NCI-H446 treated with DMSO at 0.1 percent for 48 hours (cell line): ENCODE measurements at places on chromosomes 11 and 22.

DNA sequence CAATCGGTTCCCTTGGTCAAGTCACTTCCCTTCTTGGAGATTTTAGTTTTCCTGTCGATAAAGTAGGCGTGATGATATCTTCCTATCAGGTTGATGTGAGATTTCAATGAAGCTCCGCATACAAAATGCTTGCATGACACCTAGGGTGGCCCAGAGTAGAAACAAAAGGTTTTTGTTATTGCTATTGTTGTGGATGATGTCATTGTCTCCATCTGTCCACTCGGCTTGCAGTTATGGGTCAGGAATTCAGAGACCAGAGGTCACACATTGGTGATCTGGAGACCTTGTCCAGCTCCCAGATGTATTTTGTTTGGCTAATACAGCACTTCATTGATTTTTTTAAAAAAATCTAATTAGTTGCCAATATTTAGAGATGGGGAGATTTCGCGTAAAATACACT is 382.1 kb downstream of the MN1 start:
- DNase-seq = no peak

DNA sequence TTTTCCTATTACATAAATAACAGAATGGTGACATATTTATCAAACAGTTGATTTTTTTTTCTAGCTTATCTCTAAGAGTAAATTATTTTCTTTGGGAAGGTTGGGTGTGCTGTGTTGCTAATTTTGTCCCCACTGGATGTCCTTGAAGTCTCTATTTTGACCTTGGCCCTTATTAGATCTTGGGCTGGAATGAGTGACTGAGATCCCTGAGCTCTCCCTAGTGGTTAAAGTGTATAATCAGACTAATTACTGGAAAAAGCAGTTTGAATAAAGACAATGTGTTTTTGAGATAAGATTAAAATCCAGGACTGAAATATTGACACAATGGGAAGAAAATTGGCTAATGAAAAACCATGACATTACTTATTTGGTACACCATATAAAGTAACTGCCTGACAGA is 56.1 kb downstream of the AASDHPPT start:
- DNase-seq = no peak

- no peak for DNase-seq
Measured at GRCh38 chr11:74094393-74094792, 76.4 kb downstream of the C2CD3 start.

DNA sequence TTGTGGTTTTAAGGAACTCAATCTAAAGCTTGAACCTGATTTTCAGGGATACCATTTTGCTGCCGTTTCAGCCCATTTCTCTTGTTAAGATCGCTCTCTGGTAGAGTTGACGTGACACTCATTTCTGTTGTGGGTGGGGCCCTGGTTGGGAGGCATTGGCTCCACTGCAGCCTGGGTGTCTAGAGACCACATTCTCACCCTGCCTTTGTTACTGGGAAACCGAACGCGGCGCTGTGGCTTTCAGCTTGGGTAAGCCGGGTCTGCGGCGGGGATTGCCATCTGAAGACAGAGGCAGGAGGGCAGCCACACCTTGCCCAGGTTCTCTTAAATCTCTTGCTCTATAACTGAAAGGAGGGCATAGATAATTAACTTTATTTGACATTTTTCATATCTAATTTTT is 3.2 kb downstream of the EHF start:
- no peak for DNase-seq

DNA sequence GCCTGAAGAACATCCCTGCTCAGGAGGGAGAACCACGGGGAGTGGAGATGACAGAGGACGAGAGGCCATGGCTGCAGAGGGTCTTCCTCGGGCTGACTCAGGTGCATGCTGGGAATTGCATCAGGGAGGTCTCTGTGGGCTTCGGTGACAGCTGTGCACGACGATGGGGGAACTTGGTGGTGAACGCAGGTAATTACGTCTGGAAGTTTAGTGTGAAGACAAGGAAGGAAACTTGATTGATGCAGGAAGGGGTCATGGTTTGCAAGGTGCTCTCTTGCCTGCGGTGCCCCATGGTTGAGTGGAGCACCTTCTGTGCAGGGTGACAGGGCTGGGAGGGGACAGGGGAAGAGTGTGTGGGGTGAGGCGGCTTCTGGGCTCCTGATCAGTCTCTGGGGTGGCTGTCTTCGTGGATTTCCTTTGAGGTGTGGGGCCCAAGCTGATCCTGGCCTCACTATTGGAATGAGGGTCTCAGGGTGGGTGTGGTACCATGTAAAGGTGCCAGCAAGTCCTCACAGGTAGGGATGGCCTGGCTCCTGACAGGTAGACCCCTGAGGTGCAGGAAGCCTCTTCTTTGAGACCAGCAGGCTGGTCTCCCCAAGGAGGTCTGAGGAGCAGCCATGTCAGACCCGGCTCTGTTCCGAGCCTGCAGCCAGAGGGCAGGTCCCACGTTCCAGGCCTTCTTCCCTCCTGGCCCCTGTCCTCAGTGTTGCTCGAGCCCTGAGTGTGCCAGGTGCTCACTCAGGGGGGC is 1020.1 kb downstream of the TBC1D22A start:
- DNase-seq = no peak

DNA sequence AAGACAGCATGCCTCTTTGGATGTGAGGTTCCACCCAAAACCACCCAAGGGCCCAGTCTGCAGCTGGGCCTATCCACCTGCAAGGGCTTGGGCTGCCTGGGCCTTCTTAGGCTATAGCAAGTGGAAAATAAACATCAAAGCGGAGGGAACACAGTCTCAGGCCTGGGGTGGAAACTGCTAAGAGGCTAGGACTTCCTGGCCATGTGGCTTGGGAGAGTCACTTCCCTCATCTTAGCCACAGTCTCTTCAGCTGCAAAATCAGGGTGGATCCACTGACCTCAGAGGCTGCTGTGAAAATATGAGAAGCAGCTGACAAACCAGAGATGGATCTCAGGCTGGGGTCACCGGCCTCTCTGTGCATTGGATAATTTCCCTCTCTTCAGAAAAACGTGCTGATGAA is 30.6 kb upstream of the TFIP11 start:
- DNase-seq = no peak

DNA sequence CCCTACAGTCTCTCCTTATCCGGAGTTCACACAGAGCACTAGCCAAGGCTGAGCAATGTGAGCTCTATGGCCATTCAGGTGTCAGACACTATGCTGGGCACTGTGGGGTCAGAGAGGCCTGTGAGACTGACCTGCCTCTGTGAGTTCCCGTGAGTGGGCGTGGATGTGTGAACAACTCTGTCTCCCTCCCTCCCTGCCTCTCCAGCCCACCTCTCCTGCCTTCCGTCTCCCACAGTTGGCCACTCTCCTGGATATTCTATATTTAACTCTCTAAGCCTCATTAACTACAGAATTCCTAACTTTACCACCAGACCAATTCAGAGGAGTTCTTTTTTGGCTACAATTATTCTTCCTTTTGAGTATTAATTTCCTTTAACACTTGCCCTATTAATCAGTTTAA is 191.6 kb upstream of the NCAM1 start:
- no peak for DNase-seq

GRCh38 chr11:12754582-12755234 is 80.5 kb downstream of the TEAD1 start:
- DNase-seq = no peak

GRCh38 chr11:131748151-131749050 is 378.0 kb downstream of the NTM start:
- DNase-seq = no peak

- no peak for DNase-seq
Measured at GRCh38 chr22:39662686-39663052, 92.1 kb downstream of the CACNA1I start.

DNA sequence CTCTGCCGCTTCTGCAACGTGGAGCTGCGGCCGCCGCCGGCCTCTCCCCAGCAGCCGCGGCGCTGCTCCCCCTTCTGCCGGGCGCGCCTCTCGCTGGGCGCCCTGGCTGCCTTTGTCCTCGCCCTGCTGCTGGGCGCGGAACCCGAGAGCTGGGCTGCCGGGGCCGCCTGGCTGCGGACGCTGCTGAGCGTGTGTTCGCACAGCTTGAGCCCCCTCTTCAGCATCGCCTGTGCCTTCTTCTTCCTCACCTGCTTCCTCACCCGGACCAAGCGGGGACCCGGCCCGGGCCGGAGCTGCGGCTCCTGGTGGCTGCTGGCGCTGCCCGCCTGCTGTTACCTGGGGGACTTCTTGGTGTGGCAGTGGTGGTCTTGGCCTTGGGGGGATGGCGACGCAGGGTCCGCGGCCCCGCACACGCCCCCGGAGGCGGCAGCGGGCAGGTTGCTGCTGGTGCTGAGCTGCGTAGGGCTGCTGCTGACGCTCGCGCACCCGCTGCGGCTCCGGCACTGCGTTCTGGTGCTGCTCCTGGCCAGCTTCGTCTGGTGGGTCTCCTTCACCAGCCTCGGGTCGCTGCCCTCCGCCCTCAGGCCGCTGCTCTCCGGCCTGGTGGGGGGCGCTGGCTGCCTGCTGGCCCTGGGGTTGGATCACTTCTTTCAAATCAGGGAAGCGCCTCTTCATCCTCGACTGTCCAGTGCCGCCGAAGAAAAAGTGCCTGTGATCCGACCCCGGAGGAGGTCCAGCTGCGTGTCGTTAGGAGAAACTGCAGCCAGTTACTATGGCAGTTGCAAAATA is 816 bp downstream of the PDE3B start:
- no peak for DNase-seq

DNA sequence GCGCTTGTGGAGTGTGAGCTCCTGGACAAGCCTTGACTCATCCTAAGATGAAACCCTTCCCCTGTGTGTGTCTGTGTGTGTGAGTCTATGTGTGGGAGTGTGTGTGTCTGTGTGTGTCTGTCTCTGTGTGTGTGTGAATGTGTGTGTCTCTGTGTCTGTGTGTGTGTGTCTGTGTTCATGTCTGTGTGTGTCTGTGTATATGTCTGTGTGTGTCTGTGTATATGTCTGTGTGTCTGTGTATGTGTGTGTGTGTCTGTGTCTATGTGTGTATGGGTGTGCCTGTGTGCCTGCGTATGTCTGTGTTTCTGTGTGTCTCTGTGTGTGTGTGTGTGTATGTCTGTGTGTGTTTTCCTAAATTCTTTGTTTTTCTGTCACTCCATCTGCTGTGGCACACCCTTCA is 48.7 kb downstream of the RPS6KA4 start:
- DNase-seq = no peak

DNA sequence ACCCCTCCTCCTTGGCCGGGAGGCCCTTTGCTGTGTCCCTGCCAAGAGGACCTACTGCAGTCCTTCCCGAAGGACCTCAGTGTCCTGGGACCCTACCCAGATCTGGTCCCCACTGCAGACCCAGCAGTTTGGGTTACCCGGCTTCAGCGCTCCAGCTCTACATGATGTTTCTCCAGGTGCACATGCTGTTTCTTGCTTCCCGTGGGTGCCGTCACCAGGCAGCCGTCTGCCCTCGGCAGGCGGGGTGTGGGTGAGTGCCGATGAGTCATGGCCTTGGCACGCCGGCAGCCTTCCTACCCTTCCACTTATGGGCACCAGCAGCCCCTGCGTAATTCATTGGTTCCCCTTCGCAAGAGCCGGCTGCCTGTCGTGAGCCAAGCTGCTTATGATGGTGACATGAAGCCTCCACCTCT is 101.8 kb downstream of the BCR start:
- DNase-seq = peak; percentile 76

DNA sequence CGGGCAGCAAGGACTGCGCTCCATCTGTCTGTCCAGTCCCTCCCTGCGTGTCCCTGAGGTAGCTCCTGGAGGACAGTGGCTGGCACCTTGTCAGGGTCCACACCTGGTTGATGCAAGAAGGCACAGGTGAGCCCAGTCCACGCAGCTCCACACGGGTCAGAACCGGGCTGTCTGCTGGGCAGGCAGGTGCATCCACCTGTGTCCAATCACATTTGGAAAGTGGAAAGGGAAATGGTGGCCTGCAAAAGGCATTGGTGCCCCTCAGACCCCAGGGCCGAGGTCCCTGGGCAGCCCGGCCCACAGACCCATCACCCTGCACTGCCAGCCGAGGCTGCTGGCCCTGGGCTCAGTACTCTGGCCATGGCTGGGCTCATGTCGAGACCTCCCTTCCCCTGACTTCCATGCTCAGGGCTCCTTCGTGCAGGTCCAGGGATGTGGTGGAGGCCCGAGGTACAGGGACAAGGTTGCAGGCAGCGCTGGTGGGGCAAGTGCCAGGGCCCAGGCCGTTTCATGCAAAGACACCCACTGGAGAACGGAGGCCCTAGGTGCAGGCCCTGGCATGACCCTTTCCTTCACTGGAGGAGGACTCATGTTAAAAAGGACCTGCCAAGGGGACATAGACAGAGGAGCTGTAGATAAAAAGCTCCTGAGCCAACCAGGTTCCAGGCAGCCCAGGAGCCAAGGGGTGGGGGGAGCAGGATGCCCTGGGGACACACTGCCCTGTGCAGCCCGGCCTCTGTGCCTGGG is 38.9 kb upstream of the TH start:
- no peak for DNase-seq

- no peak for DNase-seq
Measured at GRCh38 chr22:27778294-27779090, 23.1 kb downstream of the MN1 start.

DNA sequence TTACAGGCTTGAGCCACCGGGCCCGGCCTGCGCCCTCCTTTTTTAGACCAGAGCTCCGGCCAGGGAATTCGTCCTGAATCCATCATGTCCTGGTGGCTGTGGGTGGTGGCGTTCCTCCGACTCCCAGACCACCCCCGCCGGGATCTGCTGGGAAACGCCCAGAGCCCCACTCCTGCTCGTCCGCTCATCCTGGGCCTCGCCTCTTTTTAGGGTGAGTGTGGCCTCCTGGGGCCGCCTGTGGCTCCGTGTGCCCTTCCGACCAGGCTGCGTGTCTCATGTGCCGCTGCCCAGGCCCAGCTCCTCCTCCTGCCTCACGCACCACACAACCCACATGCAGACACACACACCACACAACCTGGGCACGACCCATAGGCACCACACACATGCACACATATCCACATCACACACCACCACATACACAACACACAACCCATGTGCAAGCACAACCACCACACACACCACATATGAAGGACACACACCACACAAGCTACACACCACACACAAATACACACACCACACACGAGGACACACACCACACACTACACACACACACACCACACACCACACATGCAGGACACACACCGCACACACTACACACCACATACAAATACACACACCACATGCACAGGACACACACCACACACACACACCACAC is 946.2 kb downstream of the BRD1 start:
- DNase-seq = no peak

- DNase-seq = peak; percentile 1
Measured at GRCh38 chr11:119284344-119285157, 32.4 kb downstream of the MCAM start.

DNA sequence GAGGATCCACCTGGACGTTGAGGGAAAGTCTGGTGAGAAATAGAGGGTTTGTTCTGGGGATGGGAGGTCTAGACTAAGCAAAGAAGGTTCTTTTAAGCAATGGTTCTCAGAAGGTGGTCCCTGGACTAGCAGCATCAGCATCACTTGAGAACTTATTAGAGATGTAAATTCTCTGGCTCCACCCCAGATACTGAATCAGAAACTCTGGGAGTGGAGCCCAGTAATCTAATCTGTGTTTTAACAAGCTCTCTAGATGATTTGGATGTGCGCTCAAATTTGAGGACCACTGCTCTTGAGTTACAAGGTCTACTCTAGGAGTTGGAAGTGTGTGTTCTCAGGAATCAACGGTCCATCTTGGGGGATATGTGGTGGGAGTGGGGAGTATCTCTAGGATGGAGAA is 3.3 kb upstream of the ABCG4 start:
- DNase-seq = no peak

- no peak for DNase-seq
Measured at GRCh38 chr22:49086181-49086580, 741.5 kb downstream of the BRD1 start.
